ENCODE measurements at places on chromosomes 1 and 21.

DNA sequence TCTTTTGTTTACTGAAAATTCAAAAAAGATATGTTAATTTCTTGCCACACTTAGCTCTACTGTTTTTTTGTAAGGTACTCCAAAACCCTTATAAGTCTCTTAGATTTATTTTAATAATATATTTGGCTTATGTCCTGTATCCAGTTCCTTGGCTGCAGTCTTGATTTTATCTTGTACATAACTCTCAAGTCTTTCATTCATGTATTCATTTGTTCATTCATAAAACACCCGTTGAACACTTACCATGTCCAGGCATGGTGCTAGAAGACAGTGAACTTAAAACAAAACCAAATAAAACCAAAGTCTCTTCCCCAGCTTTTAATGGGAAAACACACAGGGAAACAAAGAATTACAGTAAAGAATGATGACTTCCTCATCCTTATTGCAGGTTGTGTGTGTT is 215.8 kb downstream of the FGGY start:
- H3K4me3 ChIP-seq = no peak overlapping the region
- DNase-seq = no peak
- H3K4me1 ChIP-seq = no peaks in the 10 kb centered on the region
- H3K27ac ChIP-seq = no peak overlapping the region
- H3K27me3 ChIP-seq = no peaks in the 10 kb centered on the region

DNA sequence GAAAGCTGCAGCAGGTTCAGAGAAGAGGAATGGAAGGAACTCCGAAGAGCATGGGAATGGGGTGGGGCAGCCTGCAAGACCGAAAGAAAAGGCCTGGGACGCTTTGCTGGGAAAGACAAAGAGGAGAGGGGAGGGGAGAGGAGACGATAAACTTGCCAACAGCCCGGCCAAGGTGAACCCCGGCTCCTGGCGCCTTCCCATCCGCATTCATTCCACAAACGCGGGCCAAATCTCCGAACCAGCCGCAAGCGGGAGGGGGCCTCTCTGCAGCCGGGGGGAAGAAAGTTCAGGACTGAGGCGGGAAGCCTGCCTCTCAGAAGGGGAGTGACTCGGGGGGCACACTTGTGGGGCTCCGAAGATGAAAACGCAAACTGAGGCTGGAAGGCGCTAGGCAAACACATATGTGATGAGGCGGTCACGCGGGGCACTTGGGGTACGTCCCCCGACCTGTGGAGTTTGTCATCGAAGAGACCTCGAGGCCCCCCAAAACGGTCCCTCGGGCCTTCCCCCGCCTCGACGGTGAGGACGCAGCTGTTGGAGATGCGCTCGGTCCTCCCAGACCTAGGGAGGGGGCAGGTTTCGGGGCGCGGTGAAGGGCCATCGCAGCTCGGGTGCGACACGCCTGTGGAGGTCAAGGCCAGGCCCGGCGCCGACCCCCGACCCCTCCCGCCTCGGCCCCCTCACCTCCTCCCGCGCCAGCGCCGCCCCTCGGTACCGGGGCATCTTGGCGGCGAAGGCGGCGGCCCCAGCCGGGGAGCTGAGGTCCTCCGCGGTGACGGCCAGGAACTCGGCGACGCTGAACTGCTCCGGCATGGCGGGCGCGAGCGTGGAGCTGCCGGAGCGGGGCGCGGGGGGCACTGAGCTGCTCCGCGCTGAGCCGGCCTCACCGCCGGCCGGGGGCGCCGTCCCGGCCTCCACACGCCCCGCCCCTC is at the start of gene ASAP3:
Gene ASAP3 (minus strand): TSS at position 859 of the 932 bp plus-strand sequence. CDS start 46 bp downstream, at position 813.
- peaks cover 2% of the 10 kb centered on the region for H3K36me3 ChIP-seq
- H3K27me3 ChIP-seq = peaks cover 41% of the 10 kb centered on the region
- peaks cover 16% of the 10 kb centered on the region for H3K4me1 ChIP-seq
- H3K4me3 ChIP-seq = peak within 1 kb of the TSS; percentile 82
- H3K27ac ChIP-seq = no peak within 1 kb of the TSS

- H3K4me3 ChIP-seq = no peak overlapping the region
- DNase-seq = no peak
- H3K27me3 ChIP-seq = peaks cover 5% of the 10 kb centered on the region
- peaks cover 3% of the 10 kb centered on the region for H3K36me3 ChIP-seq
- H3K4me1 ChIP-seq = no peaks in the 10 kb centered on the region
These were observed 12.9 kb upstream of the BCL10 start for GRCh38 chr1:85289207-85289847.

DNA sequence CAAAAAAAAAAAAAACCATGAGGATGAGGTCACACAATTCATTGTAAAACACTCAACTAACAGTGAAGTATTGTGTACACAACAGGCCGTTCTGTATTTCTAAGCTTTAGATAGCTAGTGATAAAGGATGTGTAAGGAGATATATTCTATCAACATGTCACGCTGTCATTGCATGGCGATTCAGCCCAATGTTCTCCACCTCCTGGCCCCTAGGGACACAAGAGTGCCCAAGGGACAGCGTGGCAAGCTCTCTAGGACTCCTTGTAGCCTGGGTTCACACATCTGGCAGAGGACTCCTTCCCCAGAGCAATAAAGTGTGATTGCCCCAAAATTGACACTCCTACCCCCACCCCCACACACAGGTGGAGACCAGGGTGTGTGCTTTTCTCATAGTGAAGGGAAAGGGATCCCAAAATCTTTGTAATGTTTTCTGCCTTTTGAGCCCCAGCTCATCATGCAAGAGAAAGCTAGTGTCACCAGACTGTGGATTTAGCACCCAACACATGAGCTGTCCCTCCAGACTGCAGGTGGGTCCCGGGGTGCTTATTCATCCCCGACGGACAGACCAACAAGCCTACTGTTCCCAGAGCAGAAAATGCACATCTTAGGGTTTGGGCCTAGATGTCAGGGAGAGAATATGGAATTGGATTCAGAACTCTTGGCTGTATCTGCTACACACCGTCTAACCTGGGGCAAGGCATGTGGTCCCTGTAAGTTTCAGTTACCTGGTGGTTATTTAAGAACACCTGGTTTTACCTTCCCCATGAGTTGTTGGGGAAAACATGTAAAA is 11.5 kb downstream of the TMPRSS3 start:
- H3K27me3 ChIP-seq = no peaks in the 10 kb centered on the region
- H3K36me3 ChIP-seq = no peaks in the 10 kb centered on the region
- peaks cover 6% of the 10 kb centered on the region for H3K4me1 ChIP-seq
- no peak overlapping the region for H3K27ac ChIP-seq
- H3K4me3 ChIP-seq = no peak overlapping the region
- DNase-seq = no peak

GRCh38 chr1:100351095-100351887 is 1.0 kb upstream of the CDC14A start:
- peak overlapping the region; percentile 100 for H3K27ac ChIP-seq
- H3K36me3 ChIP-seq = peaks cover 37% of the 10 kb centered on the region
- peak; percentile 79 for DNase-seq
- H3K27me3 ChIP-seq = no peaks in the 10 kb centered on the region

GRCh38 chr1:182615468-182616129 is 11.4 kb upstream of the RGS16 start:
- H3K27me3 ChIP-seq = peaks cover 69% of the 10 kb centered on the region
- H3K36me3 ChIP-seq = peaks cover 11% of the 10 kb centered on the region
- H3K27ac ChIP-seq = peak overlapping the region; percentile 94
- H3K4me1 ChIP-seq = peaks cover 33% of the 10 kb centered on the region

DNA sequence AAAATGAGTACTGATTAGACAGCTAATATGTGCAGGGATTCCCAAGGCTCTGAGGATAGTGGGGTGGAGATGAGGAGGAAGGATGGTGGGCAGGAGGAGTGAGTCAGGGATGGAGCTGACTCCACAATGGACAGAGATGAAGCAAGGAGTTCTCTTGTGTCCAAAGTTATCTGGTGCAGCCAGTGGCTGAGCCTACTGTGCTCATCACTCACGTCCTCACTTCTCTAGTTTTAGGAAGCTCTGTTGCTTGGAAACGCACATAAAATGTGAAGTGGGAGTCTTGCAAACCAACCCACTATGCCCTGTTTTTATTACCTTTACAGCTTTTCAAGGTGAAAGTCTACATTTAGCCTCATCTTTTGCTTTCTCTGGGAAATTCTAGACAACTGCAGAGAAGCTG is 36.5 kb upstream of the SAMD13 start:
- H3K4me1 ChIP-seq = no peaks in the 10 kb centered on the region
- H3K36me3 ChIP-seq = no peaks in the 10 kb centered on the region
- H3K27ac ChIP-seq = no peak overlapping the region
- DNase-seq = no peak

DNA sequence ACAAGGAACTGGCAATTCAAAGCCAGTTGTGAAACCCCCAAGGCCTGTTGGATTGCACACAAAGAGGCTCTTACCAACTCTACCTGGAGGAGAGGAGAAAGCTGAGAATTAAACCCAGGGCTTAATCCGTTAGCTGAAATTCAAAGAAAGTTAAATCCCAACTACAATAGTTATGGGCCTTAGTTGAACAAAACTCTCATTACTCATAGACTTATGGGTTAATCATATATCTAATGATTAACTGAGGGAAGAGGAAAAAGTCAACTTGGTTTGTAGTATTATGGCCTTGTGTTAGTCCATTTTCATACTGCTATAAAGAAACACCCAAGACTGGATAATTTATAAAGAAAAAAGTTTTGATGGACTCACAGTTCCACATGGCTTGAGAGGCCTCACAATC is 838.2 kb upstream of the ADGRL2 start:
- H3K36me3 ChIP-seq = no peaks in the 10 kb centered on the region
- no peak for DNase-seq
- H3K4me3 ChIP-seq = no peak overlapping the region

- H3K27me3 ChIP-seq = peaks cover 13% of the 10 kb centered on the region
- no peak overlapping the region for H3K27ac ChIP-seq
- H3K36me3 ChIP-seq = no peaks in the 10 kb centered on the region
- H3K4me1 ChIP-seq = no peaks in the 10 kb centered on the region
These were observed 71.5 kb upstream of the ERG start for GRCh38 chr21:38569733-38570132.

- H3K27me3 ChIP-seq = peaks cover 10% of the 10 kb centered on the region
- H3K36me3 ChIP-seq = no peaks in the 10 kb centered on the region
- DNase-seq = no peak
- no peaks in the 10 kb centered on the region for H3K4me1 ChIP-seq
- no peak overlapping the region for H3K4me3 ChIP-seq
These were observed 314.8 kb upstream of the C1orf87 start for GRCh38 chr1:60388092-60388987.

GRCh38 chr1:2449636-2450454 is 26.2 kb upstream of the PLCH2 start:
- no peak overlapping the region for H3K27ac ChIP-seq
- no peak for DNase-seq
- no peaks in the 10 kb centered on the region for H3K27me3 ChIP-seq

- DNase-seq = no peak
- peaks cover 13% of the 10 kb centered on the region for H3K4me1 ChIP-seq
- H3K27me3 ChIP-seq = no peaks in the 10 kb centered on the region
- no peak overlapping the region for H3K4me3 ChIP-seq
- H3K36me3 ChIP-seq = no peaks in the 10 kb centered on the region
These were observed 54.9 kb downstream of the PTPRF start for GRCh38 chr1:43585557-43585956.

DNA sequence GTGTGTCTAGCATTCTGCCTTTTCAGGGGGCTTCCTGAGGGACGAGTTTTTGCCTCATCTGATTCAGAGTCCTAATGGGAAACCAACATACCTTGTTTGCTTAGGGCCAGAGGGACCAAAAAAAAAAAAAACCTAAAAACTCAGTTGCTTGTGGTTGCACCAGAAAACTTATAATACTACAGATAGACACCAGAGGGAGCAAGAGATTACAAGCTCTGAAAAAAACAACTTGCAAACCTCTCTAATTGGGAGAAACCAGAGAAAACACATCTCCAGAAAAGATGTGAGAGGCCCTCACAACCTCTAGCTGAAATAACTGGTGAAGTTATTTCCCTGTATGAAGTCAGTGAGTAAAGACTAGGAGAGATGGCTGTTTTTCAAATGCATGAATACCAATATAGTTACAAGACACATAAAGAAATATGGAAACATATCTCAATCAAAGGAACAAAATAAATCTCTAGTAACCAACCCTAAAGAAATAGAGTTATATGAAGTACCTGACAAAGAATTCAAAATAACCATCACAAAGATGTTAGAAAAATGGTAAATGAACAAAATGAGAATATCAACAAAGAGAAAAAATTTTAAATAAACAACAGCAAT is 233.7 kb upstream of the NFIA start:
- H3K4me1 ChIP-seq = no peaks in the 10 kb centered on the region
- H3K36me3 ChIP-seq = no peaks in the 10 kb centered on the region
- DNase-seq = no peak
- peaks cover 32% of the 10 kb centered on the region for H3K27me3 ChIP-seq
- no peak overlapping the region for H3K4me3 ChIP-seq

GRCh38 chr1:96837057-96837780 is 115.6 kb downstream of the PTBP2 start:
- H3K4me1 ChIP-seq = no peaks in the 10 kb centered on the region
- H3K4me3 ChIP-seq = no peak overlapping the region
- no peaks in the 10 kb centered on the region for H3K36me3 ChIP-seq
- H3K27ac ChIP-seq = no peak overlapping the region
- DNase-seq = no peak

DNA sequence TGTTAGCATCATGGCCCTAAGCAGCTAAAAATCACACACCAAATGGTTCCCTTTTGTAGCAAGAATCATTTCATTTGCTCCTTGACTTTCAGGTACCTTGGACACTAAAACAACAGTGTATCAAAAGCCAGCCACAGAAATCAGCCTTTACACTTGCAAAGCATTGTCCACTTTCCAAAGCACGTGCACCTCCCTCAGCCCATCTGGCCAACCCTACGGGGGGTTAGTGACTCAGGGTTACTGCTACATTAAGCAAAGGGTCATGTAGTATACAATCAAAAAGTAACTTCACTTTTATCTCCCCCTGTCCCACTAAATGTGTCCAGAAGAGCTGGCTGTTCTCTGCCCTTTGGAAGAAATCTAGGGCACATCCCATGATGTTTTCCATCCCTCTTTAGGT is 149.7 kb downstream of the HIVEP3 start:
- H3K4me1 ChIP-seq = peaks cover 17% of the 10 kb centered on the region
- H3K27ac ChIP-seq = no peak overlapping the region
- H3K4me3 ChIP-seq = no peak overlapping the region
- H3K27me3 ChIP-seq = no peaks in the 10 kb centered on the region
- no peaks in the 10 kb centered on the region for H3K36me3 ChIP-seq

All from central memory CD8-positive, alpha-beta T cell (primary cell).